Muscle of arm (tissue), 14 donors: ENCODE measurements at places on chromosomes 7 and 10. TPM values are rescaled to one million over a fixed set of nuclear protein-coding genes. Genes with fewer than 3 reads are reported as not detected.
A peak's percentile ranks its signal among the peaks of the same experiment; 100 is the strongest.

GRCh38 chr10:44997105-44997748 is 3.5 kb upstream of the ZNF22 start:
- DNase-seq, result no peak

- no peak for DNase-seq
Measured at GRCh38 chr10:92208157-92208720, 82.6 kb downstream of the CPEB3 start.

DNA sequence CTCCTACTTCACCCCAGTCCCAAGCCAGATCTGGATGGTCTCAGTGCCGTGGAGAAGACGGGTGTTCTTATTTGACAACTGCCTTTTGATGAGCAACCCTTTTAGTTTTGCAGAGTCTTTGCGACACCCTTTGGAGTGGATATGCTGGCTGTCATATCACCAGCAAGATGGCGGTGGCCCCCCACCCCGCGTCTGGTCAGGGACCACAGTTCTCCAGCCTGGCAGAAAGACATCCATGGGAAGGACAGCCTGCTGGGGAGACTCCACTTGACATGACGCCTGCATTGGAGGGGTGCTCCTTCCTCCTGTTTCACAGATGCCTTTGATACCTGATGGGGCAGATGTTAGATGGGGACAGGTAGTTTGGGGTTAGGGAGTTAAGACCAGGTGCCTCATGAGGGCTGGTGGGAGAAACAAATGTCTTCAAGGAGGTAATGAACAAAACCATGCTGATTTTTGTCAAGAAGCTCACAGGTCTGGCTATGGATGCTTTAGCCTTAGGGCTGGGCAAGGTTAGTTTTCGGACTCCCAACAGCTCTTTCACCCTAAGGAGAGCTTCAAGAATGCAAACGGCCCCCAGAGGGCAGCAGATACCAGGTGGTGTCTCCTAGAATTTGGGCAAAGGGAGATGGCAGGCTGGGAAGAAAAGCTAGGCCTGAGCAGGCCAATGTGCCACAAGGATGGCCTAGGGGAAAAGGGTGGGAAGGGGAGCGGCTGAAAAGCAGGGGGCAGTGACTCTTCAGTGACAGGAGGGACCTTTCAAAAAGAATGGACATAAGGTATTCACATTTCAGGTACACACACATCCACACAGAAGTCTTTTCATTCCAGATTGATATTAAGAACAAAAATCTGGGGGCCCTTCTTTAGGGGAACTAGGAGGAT is 95.2 kb downstream of the CLEC2L start:
- DNase-seq, result no peak

- DNase-seq, result peak; percentile 10
Measured at GRCh38 chr10:105797234-105797890, 1156.3 kb downstream of the SORCS3 start.

- DNase-seq, result no peak
Measured at GRCh38 chr7:41059796-41060195, 643.1 kb downstream of the INHBA start.

GRCh38 chr7:92815412-92815811 is 21.0 kb downstream of the CDK6 start:
- DNase-seq, result no peak

Gene SDK1
- polyA plus RNA-seq, result 2.2 TPM

- DNase-seq, result no peak
Measured at GRCh38 chr10:5317547-5318107, 47.1 kb upstream of the UCN3 start.

Gene RAPGEF5
- polyA plus RNA-seq, result 20.6 TPM

- no peak for DNase-seq
Measured at GRCh38 chr7:102097601-102098161, 189.0 kb upstream of the SH2B2 start.

GRCh38 chr10:65482848-65483247 is 1443.0 kb upstream of the LRRTM3 start:
- no peak for DNase-seq

DNA sequence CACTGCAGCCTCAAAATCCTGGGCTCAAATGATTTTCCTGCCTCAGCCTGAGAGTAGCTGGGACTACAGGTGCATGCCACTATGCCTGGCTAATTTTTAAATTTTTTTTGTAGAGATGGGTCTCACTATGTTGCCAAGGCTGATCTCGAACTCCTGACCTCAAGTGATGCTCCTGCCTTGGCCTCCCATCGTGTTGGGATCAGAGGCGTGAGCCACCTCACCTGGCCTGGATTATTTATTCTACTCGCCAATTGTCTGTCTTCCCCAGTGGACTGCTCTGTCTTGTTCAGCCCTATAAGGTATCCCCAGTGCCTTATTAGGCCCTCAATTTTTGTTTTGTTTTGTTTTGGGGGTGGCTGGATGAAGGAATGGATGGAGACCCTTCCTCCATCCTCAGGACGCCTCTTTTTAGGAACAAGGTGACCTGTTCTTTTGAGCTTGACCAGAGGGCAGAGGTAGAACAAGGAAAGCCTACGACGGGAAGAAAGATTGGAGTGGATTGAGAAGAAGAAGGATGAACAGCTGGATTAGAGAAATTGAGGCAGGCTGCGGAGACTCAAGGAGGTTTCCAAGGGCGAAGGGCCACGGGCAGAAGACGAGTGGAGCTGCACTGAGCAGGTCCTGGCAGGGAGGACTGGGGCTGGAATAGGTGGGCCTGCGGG is 541 bp upstream of the DENND10 start:
- DNase-seq, result no peak

Gene AASS
- 50.0 TPM for polyA plus RNA-seq

DNA sequence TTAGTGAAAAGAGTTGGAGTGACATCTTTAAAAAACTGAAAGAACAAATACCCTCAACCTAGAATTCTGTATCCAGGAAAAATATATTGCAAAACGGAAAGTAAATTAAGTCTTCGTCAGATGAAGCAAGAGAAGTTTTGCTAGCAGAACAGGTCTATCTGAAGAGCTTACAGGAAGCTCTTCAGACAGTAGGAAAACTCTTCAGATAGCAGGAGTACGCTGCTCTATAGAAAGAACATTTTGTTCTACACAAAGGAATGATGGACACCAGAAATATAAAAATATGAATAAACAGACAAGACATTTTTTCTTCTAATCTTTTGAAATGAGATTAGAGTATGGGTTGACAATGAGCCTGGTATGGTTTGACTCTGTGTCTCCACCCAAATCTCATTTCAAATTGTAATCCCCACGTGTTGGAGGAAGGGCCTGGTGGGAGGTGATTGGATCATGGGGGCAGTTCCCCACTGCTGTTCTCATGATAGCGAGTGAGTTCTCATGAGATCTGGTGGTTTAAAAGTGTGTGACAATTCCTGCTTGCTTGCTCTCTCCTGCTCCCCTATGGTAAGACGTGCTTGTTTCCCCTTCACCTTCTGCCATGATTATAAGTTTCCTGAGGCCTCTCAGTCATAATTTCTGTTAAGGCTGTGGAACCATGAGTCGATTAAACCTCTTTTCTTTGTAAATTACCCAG is 567.3 kb downstream of the AUTS2 start:
- DNase-seq, result no peak

- DNase-seq, result no peak
Measured at GRCh38 chr7:117848941-117849340, 24.3 kb downstream of the CTTNBP2 start.

Gene PNLIPRP1
- not detected for polyA plus RNA-seq

Gene CCDC146
- polyA plus RNA-seq, result 21.8 TPM

GRCh38 chr7:98138672-98139071 is 32.0 kb downstream of the LMTK2 start:
- DNase-seq, result no peak

Gene CDC14C
- polyA plus RNA-seq, result not detected

- DNase-seq, result no peak
Measured at GRCh38 chr10:49735848-49736563, 26.1 kb downstream of the OGDHL start.

Gene MINDY4
- polyA plus RNA-seq, result 5.3 TPM

- peak; percentile 25 for DNase-seq
Measured at GRCh38 chr7:157432957-157433576, 96.3 kb downstream of the DNAJB6 start.

DNA sequence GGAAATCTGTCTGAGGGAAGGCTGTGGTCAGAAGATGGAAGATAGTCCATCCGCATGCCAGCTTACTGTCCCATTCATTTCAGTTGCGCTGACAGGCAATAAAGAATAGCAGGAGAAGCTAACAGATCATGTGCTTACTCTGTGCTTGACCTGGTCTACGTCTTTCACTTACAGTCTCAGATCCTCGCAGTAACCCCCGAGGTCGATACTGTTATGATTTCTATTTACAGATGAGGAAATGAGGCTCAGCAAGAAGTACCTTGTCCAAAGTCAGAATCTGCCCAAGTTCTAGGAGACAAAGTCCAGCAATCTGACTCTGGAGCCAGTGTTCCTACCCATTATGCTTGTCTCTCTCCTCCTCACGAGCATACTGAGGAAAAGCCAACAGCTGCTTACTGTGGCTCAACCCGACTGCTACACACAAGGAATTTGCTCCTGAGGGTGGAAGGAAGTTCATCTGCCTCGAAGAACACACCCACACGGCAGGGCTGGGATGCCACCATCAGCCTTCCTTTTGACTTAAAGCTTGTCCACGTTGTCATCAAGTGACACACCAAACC is 74.2 kb downstream of the MINPP1 start:
- peak; percentile 21 for DNase-seq

GRCh38 chr10:29849126-29849833 is 210.1 kb downstream of the JCAD start:
- DNase-seq, result peak; percentile 57

DNA sequence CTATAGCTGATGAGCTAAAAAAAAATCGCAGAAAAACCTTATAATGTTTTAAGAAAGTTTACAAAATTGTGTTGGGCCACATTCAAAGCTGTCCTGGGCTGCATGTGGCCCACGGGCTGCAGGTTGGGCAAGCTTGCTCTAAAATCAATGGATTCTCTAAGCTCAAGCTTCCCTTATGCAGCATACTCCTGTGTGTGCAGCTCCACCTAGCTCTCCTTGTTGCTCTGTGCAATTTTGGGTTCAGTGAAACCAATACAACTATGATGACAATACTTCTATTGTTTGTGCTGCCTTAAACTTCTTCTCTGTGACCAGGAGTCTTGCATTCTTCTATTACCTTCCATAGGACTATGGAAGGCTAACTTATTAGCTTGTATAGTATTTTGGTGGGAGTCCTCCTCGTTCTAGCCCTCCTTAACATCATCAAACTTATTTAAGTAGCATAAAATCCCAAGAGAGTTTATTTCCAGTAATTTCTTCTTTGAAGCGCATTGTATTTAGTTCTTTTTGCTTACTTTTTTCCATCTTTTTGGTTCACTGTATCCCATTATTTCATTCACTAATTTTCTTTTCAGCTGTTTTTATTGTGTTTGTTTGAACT is 170.9 kb upstream of the SMIM30 start:
- no peak for DNase-seq

- DNase-seq, result no peak
Measured at GRCh38 chr7:148116195-148116594, 474.4 kb upstream of the C7orf33 start.
